ENCODE measurements at places on chromosomes 7 and 10.
A peak's percentile ranks its signal among the peaks of the same experiment; 100 is the strongest.

- DNase-seq, result no peak
Measured at GRCh38 chr7:21028599-21028998, 241.9 kb upstream of the SP8 start.

GRCh38 chr10:44418637-44419036 is 33.7 kb upstream of the CXCL12 start:
- no peak for DNase-seq

GRCh38 chr7:122148081-122148480 is 4.0 kb upstream of the AASS start:
- DNase-seq, result no peak

DNA sequence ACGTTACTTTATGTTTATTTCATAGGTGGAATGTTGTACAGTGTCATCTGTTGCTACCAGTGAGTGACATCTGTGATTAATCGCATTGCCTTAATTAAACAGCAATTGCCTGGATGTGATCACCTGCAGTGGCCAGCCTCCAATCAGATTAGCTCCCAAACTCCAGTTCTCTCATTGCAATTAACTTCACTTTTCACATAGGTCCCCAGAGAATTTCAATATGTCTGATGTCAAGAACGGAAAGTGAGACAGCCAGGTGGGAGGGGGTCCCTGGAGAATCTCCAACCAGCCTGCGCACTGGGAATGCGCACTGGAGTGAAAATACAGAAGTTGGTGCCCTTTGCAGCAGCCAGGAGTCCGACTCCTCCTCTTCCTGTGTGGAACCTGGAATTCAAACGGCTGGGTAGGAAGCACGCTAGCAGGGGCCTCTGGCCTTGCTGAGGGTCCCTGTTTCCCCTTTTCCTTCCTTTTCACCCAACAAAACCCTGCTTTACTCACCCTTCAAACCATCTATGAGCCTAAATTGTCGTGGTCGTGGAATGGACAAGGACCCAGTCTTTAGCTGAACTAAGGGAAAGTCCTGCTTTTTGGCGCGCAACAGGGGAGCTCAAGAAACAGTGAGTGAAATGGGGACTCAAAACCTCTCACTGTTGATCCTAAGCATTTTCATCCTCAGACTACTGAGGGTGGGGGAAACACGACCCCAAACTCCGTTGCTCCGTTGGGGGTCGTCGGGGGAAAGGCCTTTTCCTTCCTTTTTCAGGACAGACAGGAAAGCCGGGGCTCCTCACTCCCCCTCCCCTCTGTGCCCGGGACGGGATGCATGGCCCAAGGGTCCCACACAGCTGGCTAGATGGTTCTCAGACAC is 1355.5 kb upstream of the LRRTM3 start:
- DNase-seq, result no peak

- no peak for DNase-seq
Measured at GRCh38 chr10:96556003-96556402, 30.8 kb downstream of the TM9SF3 start.

- no peak for DNase-seq
Measured at GRCh38 chr7:92292981-92293380, 47.2 kb downstream of the ANKIB1 start.

- no peak for DNase-seq
Measured at GRCh38 chr7:101084865-101085161, 468 bp upstream of the TRIM56 start.

- no peak for DNase-seq
Measured at GRCh38 chr10:129481641-129482040, 14.6 kb downstream of the MGMT start.

DNA sequence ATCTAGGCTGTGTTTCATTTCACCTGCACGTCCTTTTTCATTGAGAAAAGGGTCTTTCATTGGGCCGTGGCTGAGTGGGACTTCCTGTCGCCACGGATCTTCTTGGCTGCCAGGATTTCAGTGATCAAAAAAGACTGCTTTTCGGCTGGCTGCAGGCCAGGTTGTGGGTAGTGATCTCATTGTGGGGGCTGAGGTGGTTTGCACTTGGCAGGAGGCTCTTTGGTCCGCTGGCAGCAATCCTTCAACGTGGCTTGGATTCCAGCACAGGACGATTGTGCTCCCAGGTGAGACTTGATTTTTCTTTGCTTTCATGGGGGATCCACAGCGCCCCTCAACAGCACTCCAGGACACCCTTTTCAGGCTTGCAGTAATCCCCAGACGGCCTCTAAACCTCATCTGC is 29.0 kb upstream of the ZNF273 start:
- no peak for DNase-seq

GRCh38 chr10:92430103-92430502 is 139.1 kb downstream of the MARCHF5 start:
- DNase-seq, result no peak

DNA sequence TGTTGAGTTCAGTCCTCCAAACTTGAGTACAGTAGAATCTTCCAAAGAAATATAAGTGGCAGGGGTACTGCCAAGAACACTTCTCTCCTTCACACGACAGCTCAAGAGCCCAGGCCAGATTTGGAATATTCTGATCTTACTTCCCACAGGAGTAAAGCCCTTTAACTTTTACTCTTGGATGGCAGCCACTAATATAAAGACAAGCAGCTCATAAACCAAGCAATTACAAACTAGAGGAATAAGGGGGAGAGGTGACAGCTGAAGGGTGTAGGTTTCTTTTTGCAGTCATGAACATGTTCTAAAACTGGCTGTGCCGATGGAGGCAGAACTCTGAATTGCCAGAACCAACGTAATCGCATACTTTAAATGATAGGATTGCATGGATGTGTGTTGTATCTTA is 74.8 kb downstream of the SVIL start:
- DNase-seq, result no peak

DNA sequence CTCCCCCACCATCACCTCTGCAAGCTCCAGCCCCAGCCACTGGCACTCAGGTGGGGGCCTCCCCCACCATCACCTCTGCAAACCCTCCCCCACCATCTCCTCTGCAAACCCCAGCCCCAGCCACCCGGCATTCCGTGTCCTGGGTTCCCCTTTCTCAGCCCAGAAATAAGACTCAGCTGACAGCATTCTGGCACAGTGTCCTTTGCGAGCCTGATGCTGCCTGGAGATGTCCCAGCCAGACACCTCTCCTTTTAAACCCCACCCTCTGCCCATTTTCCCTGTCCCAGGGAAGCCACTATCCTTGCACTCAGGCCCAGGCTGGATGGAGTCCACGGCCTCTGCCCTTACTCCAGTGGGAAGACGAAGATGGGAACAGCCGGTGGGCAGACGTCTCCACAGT is 49.8 kb downstream of the ELFN1 start:
- no peak for DNase-seq

DNA sequence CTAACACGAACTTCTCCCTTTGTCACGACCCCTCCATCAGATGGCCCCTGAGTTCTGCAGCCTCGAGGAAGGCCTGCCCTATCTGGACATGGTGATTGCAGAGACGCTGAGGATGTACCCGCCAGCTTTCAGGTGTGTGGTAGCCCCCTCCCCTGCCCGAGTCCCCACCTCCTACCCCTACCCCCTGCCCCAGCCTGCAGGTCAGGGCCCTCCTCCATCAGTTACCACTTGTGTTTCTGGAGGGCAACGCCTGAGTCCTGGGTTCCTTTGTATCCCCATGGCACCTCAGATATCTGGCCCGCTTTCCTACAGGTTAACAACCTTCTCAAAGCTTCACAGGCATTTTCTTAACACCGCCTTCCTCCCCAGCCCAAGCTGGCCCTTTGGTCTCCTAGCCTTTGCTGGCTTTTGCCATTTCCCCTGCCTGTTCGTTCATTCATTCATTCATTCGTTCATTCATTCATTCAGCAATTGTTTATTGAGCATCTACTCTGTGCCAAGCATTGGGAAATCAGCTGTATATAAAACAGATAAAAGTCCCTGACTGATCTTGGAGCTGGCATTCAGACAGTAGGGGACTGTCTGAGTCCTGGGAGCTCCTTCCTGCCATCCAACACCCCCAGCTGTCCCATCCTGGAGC is 55.6 kb downstream of the PARP12 start:
- DNase-seq, result no peak

GRCh38 chr7:75019800-75020199 is 53.8 kb downstream of the RCC1L start:
- no peak for DNase-seq

GRCh38 chr7:28054531-28055160 is 125.9 kb downstream of the JAZF1 start:
- DNase-seq, result no peak

DNA sequence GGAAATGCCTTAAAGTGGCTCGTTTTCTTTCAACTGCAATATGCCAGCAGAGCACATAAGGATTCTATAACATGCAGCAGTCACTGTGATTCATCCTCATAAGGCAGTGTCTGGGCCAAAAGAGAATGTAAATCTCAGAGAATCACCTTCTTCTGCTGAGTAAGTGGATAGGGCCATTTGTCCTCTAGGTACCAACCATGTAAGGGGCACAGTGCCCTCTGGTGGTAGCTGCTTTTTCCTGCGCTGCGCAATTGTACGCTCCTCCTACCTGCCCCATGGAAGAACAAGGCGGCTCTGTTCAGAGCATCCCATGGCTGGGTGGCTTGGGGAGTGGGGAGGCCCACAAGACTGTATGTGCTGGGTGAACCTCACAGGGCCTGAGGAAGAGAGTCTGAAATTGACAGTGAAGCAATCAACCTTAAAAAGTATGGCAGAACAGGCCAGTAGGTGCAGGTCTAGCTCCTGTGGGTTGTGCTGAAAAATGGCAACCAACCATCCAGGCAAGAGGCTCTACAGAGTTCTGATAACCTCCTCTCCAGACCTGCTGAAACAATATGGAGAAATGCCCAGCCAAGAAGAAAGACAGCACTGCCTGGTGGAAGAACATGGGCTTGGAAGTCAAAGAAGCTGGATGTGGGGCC is 78.6 kb upstream of the C10orf90 start:
- DNase-seq, result peak; percentile 85

DNA sequence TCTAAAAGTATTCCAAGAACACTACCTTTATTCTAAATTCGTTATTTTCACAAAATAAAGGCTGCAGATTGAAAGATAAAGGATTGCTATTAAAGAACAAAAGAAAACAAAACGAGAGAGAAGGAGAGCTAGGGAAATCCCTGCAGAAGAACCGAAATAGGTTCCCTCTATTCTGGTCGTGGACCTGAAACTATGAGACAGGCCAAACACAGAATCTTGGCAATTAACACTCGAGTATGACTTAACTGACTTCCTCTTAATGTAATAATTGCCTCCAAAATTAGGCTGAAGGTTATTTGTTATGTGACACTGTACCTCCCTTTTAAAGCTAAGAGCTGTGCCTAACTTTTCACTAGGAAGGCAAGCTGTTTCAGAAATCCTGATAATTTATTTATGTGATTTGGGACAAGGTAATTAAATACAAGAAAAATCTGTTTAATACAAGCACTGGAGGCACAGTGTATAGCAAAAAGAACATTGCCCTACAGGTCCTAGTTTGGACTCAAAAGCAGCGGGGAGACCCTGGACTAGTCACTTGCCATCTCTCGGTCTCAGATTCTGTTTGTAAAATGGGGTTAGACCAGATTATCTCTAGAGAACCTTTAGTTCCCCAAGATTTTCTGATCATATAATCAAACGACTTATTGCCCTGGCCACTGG is 11.6 kb downstream of the NAMPT start:
- DNase-seq, result no peak

DNA sequence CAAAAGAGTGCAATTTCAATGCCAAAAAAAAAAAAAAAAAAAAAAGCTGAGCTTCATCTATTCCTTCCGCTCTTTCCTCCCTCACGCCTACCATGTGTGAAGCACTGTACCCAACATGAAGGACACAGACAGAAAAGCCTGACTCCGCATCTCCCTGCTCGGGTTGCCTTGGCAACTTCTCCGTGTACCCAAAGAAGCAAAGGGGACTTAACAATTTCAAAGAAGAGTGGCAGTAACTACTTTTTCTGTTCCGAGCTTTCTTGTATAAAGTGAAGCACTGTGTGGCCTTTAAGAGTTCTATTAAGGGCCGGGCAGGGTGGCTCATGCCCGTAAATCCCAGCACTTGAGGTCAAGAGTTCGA is 177.7 kb downstream of the PRKCQ start:
- no peak for DNase-seq

- DNase-seq, result no peak
Measured at GRCh38 chr7:74174606-74175082, 488 bp downstream of the EIF4H start.

DNA sequence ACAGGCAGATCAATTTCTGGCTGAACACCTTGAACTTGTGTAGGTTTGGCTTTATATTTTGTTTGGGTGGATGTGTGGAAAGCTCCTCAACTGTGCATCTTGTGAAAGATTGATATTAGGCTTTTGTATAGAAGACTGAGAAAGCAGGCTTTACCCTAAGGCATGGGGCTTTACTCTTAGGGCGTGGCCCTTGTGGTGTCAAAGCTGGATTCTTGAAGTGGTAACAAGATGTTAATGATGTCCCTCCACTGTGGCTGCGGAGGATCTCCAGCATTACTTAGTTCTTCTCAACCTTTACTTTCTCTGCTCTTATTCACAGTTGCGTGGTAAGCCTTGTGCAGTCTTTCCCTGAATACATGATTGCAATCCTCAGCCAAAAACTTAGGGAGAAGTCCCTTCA is 54.1 kb upstream of the HECTD2 start:
- no peak for DNase-seq

DNA sequence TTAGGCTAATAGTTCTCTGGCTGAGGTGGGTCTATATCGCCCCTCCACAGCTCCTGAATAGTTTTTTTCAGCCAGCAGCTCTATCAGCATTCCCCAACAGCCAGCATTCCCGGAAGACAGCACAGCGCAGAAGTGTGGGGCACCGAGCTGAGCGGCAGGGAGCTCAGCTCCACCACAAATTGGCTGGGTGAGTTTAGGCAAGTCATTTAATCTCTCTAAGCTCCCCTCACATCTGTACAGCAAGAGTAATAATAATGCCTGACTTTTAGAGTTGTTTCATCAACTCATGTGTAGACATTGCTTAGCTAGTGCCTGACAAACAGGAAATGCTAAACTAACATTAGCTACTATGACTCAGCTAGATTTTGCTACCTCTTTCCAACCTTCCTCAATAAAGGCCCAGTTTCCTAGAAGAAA is 247.9 kb upstream of the PTN start:
- no peak for DNase-seq

DNA sequence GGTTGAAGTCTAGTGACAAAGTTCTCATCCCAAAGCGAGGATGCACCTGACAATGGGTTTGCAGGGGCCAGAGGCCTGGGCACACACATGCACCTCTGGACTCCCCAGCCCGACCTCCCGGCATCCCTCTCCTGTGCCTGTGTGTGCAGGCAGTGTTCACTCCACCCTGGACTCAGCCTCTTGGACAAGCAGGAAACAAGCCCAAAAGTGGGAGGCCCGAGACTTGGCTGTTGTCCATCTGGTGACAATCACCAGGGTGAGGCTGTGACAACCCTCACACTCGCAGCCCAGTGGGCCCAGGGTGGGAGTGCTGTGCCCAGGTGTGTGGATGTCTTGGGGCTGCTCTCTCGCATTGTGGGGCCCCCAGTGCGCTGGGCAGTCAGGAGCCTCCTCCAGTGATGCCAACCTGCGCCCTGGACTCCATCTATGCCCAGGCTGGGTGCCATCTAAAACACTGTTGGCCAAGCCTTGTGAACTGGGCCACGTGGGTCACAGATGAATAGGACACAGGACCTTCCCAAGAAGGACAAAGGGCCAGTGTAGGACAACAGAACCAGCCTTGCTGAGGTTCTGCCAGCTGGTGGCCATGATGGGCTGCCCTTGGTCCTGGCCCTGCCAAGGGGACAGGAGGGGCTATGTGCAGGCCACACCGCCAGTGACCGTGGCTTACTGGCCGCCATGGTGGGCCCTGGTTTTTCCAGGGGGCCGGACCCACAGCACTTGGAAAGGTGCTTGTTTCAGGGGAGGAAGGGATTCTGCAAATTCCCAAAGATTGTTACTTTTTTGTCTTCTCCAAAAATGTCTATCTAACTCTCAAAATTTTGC is 144.3 kb downstream of the TCERG1L start:
- DNase-seq, result no peak

- DNase-seq, result no peak
Measured at GRCh38 chr10:24012249-24012803, 196.6 kb upstream of the KIAA1217 start.

Data from fibroblast of skin of left biceps (primary cell).